ENCODE measurements at places on chromosomes 4 and X.

DNA sequence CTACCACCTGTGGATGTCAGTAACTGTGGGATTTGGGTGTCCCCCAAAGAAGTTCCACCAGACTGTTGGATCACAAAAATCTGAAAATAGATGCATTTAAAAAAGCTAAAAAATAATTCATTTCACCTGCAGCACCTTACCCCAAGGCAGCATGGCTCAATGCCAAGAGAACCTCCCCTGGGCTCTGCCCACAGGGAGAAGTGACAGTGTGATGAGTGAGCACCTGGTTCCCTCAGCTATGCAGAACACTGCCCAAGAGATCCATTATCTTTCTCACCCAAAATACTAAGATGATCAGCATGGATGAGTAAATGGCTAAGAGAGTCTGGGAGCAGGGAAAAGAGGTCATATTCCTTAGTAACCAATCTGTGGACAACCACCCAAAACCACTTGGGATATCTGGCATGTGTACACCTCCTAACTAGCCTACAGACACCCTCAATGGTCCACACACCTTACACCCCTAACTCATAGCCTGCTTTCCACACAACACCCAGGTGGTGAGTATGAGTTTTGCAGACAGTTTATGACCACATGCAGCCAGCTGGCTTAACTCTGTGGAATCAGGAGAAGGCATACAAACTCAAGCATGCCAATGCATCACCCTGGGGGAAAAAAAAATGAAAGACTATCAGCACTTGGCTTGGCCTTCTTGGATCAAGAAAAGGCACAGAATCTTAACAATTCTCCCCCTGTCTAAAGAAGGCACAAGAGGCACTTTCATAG is 416.5 kb upstream of the SMIM31 start:
- no peak for DNase-seq

GRCh38 chr4:184420881-184421416 is 53.4 kb downstream of the IRF2 start:
- peak; percentile 63 for DNase-seq

DNA sequence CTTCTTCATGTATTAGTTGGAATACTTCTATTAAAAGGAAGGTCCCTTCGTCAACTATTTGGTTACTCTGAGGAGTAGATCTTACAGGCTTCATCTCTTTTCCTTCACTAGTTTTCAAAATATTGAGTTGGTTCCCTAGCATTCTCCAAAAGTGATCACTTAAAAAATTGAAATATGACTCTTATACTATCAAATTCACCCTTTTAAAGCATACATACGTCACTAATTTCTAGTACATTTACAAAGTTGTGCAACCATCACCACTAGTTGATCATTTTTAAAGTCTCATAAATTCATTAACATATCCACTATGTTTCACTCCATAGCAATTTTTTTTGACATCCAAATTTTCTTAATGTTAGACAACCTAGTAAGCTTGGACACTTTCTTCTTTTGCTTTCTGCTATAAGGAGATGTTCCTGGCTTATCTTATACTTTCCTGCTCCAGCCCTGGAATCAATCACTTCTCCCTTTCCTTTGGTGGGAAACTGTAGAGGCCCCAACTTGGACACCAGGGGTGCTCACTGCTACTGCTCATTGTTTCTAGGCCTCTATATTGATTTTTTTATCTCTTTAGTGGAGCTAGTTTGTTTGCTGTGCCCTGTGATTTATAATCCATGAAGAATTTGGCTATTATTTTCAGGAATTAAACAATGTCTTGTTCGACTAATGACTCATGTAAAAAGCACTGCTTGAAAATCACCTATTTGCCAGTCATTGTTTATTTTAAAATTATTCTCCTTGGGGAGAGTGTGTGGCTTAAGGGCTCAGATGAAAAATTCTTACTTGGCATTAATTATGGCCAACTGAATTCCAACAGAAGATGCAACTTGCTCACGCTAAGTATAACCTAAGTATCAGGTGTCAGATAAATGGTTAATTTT is 4.0 kb upstream of the ZFX start:
- no peak for DNase-seq

- no peak for DNase-seq
Measured at GRCh38 chr4:70630162-70630561, 1.6 kb downstream of the ENAM start.

DNA sequence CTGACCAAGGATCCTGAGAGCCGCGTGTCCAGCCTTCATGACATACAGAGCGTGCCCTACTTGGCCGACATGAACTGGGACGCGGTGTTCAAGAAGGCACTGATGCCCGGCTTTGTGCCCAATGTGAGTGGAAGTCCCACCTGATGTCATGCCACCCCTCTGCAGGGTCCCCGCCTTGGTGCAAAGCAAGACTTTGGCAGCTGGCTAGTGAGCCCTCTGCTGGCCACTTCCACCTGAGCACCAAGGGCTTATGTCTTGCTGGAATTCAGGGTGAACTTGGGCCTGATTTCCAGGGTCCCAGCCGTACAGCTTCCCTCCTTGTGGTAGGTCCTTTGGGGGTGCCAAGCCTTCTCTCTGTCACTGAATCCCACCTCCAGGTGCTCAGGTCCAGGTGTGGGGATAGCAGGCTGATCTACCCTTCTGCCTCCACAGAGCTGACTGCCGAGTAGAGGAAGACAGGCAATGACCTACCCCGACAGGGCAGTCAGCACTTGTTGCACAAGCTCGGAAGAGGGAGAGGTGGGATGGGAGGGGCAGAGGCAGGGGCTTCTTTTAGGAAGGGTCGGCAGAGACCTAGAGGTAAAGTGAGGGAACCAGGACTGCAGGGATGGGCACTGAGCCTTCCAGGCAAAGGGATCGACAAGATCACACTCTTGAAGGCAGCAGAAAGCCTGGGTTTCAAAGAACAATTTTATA is 248.1 kb downstream of the EVC2 start:
- no peak for DNase-seq

GRCh38 chr4:169627307-169627706 is 6.9 kb downstream of the CLCN3 start:
- DNase-seq, result no peak

DNA sequence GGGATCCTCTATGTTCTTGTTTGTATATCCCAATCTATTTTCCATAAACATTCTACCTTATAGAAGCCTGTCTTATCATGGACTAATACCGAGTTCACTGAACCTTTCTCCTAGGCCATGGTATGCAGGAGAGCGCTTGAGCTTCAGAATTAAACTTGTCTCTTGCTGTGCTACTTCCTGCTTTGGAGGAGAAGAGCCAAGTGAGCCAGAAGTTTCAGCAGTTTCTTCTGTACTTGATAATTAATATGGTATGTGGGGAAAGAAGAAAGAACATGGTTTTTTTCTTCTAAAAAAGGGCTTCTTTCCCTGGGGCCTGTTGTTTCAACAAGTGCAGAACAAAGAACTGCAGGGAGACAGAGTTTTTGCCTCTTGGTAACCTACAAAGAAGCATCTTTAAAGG is 172.8 kb downstream of the ATG4A start:
- no peak for DNase-seq

- no peak for DNase-seq
Measured at GRCh38 chr4:187929024-187929423, 66.5 kb upstream of the ZFP42 start.

- DNase-seq, result no peak
Measured at GRCh38 chr4:58456727-58457384, 1346.7 kb upstream of the IGFBP7 start.

- DNase-seq, result no peak
Measured at GRCh38 chrX:120334603-120335002, 23.3 kb upstream of the TMEM255A start.

DNA sequence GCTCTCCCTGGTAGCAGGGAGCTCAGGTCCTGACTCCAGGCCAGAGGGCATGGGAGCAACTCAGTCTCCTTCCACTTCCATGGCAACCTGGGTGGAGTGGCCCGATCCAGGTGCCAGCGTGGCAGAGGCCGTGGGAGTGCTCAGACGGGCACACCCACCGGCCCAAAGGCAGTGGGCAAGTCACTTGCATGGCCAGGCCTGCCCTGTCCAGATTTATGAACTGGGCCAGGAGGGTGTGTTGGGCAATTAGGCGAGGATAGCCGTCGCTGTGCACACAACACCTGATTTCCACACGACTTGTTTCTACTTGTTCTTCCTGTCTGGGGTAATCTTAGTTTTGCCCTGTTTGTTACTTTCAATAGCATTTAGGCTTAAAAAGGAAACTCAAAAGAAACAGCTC is 55.5 kb upstream of the NYX start:
- DNase-seq, result no peak

- DNase-seq, result no peak
Measured at GRCh38 chrX:44011506-44011905, 38.3 kb upstream of the NDP start.

DNA sequence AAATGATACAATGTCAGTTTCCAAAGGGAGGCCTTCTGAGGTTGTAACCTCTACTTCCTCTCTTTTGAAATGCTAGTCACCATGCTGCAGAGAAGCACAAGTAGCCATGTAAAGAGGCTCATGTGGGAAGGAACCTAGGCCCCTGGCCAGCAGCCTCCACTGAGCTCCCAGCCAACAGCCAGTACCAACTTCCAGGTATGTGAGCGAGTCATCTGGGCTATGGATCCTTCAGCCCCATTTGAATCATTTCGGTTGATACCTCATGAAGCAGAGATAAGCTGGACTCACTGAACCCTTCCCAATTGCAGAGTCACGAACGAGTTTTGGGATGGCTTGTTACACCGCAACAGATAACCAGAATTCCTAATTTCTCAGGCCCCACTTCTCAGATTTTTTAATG is 187.0 kb upstream of the LDB2 start:
- DNase-seq, result no peak

GRCh38 chr4:19514276-19515070 is 737.2 kb upstream of the SLIT2 start:
- no peak for DNase-seq

DNA sequence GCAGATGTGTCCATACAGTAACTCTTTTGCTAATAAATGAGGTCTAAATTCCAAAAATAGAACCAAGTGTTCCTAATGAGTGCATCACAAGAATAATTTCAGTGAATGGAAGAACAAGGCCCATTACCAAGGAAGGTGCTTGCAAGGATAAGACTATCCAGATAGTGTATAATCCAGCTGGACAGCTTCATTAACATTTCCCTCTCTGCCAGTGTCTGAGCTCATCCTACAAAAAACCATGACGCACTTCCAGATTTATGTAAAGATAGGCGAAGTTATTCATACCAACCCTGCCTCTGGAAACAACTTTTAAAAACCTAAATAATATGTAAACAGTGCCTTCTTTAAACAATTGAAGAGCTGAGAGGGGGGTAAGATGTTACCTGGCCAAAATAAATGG is 177.9 kb upstream of the STK26 start:
- no peak for DNase-seq

DNA sequence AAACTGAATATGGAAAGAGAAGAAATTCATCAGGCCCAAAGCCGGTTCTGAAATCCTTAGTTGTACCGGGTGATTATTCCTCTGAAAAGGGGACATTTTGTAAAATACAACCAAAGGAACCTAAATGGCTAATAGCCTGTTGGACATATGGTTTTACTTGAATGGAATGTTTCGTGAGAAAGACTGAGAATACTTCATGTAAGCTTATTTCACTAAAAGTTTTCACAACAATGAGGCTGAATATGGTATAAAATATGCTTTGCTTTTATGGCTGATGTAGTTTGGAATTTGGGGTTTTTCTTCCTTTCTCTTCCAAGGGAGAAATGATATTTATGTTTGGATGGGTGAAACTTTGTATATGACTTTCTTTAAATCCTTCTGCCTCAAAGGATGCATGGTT is 2.7 kb downstream of the GRIA3 start:
- DNase-seq, result no peak

DNA sequence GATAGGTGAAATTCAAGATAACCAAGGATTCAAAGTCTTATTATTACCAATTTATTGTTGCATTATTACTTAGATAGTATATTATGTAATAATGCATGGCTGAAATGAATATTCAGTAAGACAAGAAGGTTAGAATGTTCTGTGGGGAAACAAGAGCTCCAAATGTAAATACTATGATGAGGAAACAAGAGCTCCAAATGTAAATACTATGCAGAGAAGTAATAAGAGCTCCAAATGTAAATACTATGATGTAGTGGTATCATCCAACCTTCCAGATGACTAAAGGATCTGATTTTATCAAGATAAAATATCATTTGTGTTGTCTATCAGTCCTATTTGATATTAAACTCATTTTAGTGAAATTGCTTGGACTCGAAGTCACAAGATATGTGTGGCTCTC is 82.2 kb upstream of the PCDH18 start:
- no peak for DNase-seq

GRCh38 chr4:27088491-27088890 is 227.8 kb downstream of the STIM2 start:
- DNase-seq, result no peak

DNA sequence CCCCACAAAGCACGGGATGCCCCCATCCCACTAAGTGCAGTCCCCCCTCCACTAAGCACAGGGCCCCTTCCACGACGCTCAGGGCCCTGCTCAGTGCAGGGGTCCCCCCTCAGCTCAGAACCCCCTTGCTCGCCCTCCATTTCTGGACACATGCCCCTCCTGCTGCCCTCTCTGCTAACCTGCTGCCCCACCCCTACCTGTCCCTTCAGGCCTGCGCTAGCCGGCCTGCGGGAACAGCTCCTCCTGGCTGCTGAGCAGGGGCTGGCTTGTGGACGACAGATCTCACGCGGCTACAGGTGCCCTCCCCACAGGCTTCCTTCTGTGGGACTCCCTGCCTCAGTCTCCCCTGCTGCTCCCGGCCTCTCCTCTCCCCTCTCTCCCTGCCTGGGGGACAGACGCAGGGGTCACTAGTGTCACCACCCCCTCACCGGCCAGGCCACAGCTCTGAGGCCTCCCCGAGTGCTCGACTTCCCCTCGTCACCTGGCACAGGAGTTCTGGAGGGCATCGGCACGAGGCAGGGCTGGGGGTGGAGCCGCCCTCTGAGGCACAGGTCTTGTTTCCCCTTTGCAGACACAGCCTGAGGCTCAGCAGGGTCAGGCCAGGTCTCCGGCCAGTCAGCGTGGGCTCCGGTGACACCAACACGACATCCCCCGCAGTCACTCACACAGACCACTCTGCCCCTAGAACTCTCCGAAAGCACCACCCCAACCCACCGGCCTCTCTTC is 21.6 kb downstream of the GAK start:
- no peak for DNase-seq

DNA sequence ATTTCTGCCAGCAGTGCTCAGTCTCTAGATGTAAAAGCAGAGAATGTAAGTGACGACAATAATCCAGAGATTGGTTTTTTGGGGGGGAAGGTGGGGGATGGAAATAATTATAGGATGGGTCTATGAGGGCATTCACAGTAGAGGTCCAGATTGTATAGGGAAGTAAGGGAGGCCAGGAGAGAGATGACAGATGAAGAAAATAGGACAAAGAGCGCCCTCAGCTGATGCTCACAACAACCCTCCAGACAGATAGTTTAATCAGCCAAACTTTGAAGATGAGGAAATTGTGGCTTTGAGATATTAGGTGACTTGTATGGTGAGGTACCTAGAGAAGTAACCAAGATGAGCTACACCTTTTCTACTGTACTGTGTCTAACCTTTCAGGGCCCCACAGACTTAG is 137.9 kb downstream of the MAGEB17 start:
- no peak for DNase-seq

- DNase-seq, result no peak
Measured at GRCh38 chr4:953574-953915, 19.8 kb downstream of the DGKQ start.

Measured in activated CD4-positive, alpha-beta T cell treated with anti-CD3 and anti-CD28 coated beads, Interleukin-2, Interleukin-4, amounts not matched to agents 100 ng/mL and 50 ng/mL, durations not matched to agents 16 hours and 8 hours (primary cell).